ENCODE measurements at places on chromosomes 4 and X.

GRCh38 chr4:98540803-98541202 is 117.6 kb downstream of the TSPAN5 start:
- DNase-seq: no peak

DNA sequence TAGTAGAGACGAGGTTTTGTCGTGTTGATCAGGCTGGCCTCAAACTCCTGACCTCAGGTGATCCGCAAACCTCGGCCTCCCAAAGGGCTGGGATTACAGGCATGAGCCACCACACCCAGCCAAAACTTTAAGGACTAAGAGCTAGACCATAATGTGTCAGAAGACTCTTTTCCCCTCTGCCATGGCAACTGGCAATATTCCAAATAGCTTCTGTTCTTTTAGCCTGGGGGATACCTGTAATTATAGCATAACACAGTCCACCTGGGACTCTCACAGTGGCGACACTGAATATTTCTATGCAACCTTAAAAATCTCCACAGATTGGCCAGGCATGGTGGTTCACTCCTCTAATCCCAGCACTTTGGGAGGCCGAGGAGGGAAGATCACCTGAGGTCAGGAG is 45.5 kb upstream of the RBM47 start:
- no peak for DNase-seq

DNA sequence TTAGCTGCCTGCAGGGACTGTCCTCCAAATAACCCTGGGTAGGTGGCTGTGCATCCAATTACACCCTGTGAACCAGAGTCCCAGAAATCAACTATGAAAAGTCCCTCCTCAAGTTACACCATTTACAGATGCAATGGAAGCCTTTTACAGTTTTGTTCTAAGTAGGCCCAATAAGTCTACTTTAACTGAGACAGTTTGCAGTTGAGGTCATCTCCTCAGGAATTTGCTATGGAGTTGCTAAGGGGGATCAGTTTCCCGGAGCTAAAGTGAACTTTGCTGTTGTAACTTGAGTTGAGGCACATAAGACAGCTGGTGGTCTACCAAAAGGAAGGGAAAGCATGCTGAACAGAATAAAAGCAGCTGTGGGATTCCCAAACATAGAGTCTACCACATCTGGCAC is 121.6 kb upstream of the STK26 start:
- DNase-seq: no peak

DNA sequence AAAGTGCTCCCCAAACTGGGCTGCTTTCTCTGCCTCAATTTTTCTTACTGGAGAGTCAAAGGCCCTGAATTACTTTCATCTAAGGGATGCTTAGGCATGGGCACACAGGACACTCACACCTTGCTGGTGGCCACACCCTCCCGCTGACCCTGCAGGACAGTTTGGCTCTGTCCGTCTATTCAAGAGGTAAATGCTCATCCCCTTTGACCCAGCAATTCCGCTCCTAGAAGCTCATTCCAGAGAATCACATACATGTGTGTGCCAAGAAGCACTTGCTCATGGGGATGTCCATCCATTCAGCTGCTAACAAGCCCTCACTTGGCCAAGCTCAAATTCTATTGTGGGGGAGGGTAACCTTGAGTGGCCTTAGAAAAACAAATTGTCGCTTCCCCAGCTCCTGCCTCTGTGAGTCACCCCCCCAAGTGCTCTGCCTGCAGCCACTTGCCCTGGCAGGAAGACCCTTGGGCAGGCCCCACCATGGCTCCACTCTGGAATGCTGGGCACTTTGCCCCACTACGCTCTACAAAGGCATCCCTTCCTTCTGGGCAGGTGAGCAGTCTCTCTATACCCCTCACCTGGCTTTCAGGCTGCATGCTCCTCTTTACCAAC is 54.5 kb downstream of the HTRA3 start:
- no peak for DNase-seq

GRCh38 chr4:133600008-133600407 is 450.9 kb downstream of the PCDH10 start:
- DNase-seq: no peak

DNA sequence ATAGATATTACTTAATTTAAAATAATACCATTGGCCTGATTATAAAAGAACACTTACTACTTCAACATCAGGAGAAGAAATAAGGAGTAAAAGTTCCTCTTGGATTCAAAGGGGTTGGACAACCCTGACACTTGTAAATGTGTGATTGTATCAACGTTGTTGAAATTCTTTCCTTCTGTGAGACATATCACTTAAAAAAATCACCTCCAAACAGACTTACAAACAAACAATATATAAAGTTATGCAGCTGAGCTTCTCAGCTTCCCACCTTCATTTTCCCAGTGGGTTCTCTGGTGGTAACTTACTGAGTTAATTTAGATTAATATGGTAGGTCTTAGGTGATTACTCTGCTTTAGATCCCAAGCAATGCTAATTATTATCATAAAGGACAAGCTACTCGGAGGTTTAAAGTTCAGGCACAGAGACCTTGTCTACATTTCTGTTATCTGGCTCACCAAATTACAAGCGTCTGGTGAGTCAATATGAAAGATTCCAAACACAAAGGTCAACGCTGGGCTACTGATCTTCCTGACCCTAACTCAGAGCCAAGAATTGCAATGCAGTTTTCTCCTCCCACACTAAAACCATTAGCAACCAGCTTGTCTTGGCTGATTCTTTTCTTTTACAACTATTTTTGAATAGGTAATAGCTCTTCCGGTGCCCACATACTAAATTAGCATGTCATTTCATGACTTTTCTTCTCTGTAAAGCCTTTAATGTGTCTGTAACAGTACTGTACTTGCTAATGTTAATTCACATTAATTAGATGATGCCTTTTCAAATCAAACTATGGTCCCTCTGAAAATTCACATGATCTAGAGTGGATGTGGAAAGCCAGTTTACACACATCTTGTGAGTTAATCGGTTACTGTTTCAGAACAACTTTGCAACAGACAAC is 157.6 kb downstream of the RASL11B start:
- no peak for DNase-seq

- no peak for DNase-seq
Measured at GRCh38 chr4:152536545-152537182, 772 bp upstream of the FBXW7 start.

DNA sequence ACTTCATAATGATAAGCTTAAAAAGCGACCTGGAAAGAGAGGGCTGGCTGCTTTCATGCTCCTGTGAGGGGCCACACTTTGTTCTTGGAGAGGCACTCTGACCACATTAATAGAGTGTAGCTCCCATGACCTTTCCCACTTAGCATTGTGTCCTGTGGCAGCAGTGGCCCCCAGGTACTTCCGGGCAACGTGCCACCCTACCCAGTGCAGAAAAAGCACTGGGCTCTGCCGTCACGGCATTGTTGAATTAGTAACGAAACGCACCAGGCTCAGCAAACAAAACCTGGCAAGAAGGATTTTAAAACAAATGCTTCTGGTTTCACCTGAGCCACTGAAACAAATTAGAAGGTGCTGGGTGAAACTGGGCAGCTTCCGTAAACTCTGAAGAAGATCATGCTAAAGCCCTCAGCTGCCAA is 5.4 kb upstream of the SORBS2 start:
- no peak for DNase-seq

DNA sequence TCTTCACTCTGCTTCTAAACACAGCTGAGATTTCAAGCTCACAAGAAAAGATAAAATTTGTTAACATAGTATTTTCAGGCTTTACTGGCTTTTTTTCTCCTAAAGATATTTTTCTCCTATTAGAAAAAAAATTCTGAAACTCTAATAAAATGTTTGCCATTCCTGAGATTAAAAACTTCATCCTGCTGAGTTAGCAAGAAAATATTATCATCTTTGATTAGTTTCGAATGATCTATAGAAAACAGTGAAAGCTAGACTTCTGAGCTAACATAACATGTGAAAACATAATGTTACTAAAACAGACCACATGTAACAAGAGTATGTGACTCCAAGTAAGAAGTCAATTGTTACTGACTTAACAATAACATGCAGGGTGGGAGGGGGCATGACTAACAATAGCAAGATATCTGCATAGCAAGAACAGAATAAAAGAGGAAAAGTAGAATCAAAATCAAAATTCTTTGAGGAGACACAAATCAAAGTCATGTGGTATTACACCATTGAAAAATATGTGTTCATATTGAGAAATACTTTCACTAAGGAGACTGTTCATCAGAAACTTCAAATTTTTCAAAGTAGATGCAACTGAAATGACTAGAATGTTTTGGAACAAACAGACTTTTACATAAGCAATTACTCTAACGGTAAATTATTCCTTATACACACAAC is 14.5 kb downstream of the TBCK start:
- DNase-seq: no peak

DNA sequence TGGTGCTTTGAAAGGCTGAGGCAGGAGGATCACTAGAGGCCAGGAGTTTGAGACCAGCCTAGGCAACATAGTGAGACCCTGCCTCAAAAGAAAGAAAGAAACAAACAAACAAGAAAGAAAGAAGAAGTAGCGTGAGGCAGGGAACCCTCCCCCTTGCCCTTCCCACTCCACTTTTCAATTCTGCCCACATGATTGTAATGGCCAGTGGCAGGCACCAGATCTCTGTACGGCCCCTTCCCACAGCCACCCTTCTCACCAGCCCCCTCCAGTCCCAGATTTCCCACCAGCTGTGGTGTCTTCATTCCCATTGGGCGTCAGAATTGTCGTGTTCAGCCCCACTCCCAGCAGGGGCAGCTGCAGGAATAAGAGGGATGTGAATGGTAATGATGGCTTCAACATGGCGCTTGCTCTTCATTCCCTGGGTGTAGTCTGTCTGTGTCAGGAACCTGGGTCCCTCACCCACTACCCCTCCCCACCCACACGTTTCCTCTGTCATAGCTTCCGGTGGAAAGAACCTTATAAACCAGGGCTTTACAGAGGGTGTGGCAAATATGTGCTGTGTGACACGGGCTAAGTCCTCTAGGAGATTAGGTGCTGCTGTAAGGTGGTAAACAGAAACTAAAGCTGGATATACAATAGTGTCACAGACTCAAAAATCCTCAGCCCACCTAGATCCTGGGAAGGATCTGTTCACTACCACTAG is at the start of gene IL2RG:
TSS of gene IL2RG (minus strand) at position 437 of the 703 bp plus-strand sequence. CDS start at position 399, 38 bp downstream.
- DNase-seq: peak; percentile 65

- DNase-seq: no peak
Measured at GRCh38 chr4:116512552-116512951, 572.8 kb downstream of the TRAM1L1 start.

DNA sequence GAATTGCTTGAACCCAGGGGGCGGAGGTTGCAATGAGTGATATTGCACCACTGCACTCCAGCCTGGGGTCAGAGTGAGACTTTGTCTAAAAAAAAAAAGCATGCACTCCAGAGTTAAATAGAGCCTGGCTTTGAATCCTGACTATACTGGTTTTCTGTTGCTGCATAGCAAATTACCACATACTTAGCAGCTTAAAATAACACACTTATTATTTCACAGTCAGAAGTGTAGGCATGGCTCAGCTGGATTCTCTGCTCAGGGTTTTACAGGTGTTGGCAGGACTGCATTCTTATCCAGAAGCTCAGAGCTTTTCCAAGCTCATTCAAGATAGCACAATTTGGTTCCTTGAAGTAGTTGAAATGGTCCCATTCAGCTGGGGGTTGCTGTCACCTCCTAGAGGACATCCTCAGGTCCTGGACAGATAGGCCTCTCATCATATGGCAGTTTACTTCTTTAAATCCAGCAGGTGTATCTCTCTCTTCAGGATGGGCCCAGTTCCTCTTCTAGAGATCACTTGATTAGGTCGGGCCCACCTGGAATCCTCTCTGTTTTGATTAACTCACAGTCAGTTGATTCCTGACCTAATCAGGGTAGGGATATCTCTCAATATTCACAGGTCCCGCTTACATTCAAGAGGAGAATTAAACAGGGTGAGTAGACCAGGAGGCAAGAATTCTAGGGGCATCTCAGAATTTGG is 26.8 kb downstream of the DOCK11 start:
- no peak for DNase-seq

- DNase-seq: no peak
Measured at GRCh38 chrX:94178145-94178788, 504.3 kb downstream of the FAM133A start.

GRCh38 chrX:2676794-2677675 is 14.1 kb upstream of the CD99 start:
- no peak for DNase-seq

GRCh38 chr4:141609243-141609642 is 27.1 kb upstream of the IL15 start:
- no peak for DNase-seq

GRCh38 chr4:158722291-158722916 is 792 bp downstream of the PPID start:
- no peak for DNase-seq

DNA sequence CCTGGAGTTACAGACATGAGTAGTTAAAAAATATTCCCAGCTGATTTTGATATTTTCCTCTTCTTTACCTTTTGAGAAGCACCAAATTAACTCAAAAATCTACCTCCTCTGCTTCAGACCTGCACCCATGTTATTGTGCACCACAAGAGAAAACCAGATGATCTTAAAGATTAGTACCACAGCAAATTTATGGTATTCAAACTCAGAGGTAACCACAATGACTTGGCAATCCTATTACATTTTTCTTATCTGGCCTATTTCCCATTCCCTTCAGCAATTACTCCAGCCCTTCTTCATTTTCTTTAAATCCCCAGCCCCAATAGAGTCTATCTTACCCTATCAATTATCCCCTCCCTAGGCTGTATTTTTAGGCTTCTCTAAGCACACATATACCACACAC is 535.1 kb downstream of the FAT4 start:
- DNase-seq: no peak

DNA sequence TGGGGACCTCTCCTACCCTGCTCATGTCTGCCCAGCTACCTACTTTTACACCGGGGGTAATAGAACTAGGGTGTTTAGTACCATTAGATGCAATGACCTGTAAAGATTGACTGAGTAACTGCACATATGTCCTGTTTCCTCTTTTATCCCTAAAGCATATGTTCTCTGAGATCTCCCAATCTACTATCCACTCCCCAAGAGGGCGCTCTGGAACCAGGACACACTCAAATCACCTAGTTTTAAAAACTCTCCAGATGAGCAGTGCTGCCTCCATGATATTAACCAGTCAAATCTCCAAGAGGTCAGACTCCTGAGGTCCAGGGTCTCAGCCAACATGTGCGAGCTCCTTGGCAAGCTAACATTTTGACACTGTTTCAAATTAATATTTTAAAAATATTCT is 87.0 kb upstream of the TSPAN5 start:
- DNase-seq: no peak

GRCh38 chr4:47075262-47075661 is 43.9 kb downstream of the GABRB1 start:
- DNase-seq: no peak

GRCh38 chrX:9456250-9457074 is 8.4 kb upstream of the TBL1X start:
- no peak for DNase-seq

DNA sequence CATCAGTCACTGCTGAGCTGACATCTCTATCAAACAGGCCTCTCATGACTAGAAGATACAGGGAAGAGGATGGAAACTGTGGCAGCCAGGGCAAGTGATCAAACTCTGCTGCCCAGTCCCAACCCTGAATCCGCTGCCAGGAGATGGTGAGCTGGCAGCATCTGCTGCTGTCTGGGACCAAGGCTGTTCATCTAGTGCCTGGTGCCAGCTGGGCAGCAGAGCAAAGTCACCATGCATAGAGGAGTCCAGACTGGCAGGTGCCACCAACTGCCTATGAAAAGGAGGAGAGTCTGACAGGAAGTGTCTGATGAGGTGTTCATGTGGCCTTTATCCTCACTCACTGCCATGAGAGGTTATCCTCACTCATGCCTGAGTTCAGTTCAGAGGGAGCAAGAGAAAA is 518.9 kb downstream of the MID1IP1 start:
- DNase-seq: no peak

Measured in activated T-helper 1 cell treated with Interleukin-2 at 50 U/mL for 16 hours (primary cell).